ENCODE measurements at places on chromosomes 3 and 15. TPM values are rescaled to one million over a fixed set of nuclear protein-coding genes. Genes with fewer than 3 reads are reported as not detected.

EXD1 gene
- not detected for total RNA-seq

IL16 gene
- total RNA-seq, result not detected

FAM43A gene
- 0.57 TPM for total RNA-seq

DNA sequence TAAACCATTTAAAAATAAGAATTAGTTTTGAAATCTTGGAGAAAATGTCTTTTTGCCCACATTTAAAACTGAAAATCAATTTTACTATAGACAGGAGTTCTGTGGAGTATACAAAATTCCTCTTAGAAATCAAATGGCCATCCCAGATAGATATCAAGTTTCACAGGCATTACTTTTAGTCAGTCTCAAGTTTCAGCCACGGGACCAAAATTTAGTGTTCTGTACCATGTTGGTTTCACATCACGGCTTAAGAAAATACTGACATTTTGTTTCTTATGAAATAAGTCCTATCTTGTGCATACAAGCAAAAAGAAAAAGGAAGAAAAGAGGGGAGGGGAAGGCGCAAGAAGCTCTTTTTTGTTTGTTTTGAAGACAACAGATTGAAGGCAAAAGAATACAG, 45.7 kb downstream of the EIF2AK4 start:
- no peak for DNase-seq

- DNase-seq, result no peak
Observed at GRCh38 chr3:189467451-189467850, 163.7 kb upstream of the TP63 start.

GRCh38 chr3:41094351-41094750, 105.0 kb upstream of the CTNNB1 start:
- DNase-seq, result no peak

GRCh38 chr3:148223266-148223665, 474.4 kb upstream of the AGTR1 start:
- DNase-seq, result no peak

- no peak for DNase-seq
Observed at GRCh38 chr3:195197765-195198425, 73.1 kb downstream of the XXYLT1 start.

DNA sequence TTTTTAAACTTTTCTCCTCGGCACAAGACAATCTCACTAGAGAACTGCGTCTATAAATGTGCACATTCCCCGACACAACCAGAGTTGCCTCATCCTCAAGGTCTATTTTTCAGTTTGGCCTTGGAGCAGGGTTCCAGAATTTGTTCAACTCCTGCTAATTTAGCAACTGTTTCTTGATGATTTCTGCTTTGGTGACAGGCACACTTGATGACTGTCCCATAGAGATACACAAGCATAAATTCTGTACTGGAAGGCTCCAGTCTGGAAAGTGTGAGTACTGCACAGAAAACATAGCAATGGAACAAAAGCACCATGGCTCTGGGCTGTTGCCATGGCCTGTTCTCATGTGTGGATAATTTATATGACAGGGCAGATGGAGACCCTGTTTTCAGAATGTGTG, 379.6 kb upstream of the PDZRN3 start:
- DNase-seq, result no peak

DNA sequence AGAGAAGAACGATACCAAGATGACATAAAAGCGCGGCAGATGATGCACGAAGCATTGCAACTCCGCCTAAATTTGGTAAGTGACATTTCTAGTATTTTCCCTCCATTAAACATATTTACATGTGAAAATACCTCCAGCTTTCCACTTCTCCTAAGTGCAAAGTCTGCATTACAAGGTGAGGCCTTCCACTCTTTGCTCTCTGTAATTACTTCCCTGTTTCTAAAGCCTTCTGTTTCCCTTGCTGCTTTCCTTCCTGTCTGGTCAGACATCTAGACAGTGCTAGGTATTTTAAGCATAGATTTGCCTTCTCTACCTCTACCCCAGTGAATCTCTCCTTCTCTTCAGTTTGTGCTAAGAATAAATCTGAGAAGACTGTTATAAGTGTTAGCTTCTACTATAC, 1.9 kb downstream of the P2RY12 start:
- DNase-seq, result no peak

DNA sequence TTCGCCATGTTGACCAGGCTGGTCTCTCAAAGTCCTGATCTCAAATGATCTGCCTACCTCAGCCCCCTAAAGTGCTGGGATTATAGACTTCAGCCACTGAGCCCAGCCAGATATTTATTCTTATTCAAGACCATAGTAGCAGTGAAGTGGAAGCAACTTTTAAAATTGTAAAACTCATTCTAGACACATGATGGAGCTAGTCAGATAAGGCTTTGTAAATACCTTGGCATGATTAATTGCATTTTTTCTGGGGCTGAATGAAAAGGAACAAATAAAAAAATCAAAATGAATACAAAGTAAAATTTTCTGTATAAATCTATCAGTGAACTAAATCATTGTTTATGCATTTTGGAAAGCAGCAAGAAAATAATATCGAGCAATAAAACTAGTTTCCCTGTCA, 4.1 kb upstream of the MYO1E start:
- DNase-seq, result peak; percentile 61

All from HT-29 (cell line).